ENCODE measurements at places on chromosomes 2 and 18. TPM values are rescaled to one million over a fixed set of nuclear protein-coding genes. Genes with fewer than 3 reads are reported as not detected.

The FBXO36 gene
- total RNA-seq = 2.5 TPM

The SLC4A3 gene
- total RNA-seq = 2.6 TPM

The RAX gene
- total RNA-seq = not detected

The RGPD3 gene
- 0.02 TPM for total RNA-seq

The CLEC4F gene
- total RNA-seq = not detected

The EVX2 gene
- total RNA-seq = not detected

The DLX2 gene
- total RNA-seq = 4.2 TPM

The ATP8B1 gene
- 39.5 TPM for total RNA-seq

The ARHGEF33 gene
- total RNA-seq = 0.02 TPM

The ZNF397 gene
- 6.7 TPM for total RNA-seq

The EPHA4 gene
- total RNA-seq = 5.7 TPM

The NCOA1 gene
- 12.3 TPM for total RNA-seq

The IL1RL1 gene
- total RNA-seq = not detected

The GBX2 gene
- total RNA-seq = 0.96 TPM

The SPATA3 gene
- total RNA-seq = not detected

The CRYBA2 gene
- total RNA-seq = not detected

The RBBP8 gene
- total RNA-seq = 67.0 TPM

The MSH6 gene
- total RNA-seq = 123 TPM

GRCh38 chr2:143526498-143526897 lies 397.3 kb downstream of the ARHGAP15 start:
- DNase-seq = no peak

DNA sequence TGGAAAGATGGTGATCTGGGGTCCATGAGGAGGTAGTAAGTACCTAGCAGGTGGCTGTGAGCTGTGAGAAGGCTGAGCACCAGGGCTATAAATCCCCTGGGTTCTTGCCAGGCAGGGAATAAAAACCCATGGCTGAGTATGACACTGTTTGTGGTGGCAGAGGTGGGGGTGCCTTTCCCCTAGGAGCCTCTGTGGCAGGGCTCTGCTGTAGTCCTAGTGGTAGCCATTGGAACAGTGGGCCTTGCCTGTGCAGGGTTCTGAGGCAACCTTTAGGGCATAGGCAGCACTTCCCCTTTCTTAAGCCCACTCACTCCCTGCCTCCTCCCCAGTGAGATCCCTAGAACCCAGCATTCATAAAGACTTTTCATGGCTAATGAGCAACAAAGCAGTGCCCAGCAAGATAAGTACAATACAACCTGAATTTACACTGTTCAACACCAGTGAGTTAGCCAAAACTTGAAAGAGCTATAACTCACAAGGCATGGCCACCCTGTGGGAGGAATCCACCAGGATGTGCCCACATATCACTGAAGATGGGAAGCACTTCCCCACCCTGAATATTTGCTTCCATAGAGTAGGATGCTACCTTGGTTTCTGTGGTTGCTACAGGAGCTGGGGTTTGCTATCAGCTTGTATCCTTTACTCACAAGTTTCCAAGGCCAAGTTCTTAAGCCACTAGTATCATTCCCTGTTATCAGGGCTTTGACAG lies 100.9 kb upstream of the NEUROD1 start:
- peak; percentile 78 for DNase-seq

DNA sequence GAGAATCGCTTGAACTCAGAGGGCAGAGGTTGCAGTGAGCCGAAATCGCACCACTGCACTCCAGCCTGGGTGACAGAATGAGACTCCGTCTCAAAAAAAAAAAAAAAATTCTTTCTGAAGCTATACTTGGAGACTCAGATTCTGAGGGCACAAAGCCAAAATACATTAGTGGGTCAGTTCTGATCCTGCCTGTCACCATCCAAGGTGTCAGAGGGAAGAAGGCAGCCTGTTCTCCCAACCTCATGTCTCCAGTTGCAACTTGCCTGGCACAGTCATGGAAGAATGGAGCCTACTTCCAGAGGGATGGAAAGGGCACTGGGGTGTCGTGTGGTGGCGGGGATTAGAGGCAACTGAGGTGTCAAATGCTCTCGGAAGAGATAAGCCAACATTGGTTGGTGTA lies 104.8 kb upstream of the GATA6 start:
- no peak for DNase-seq

- DNase-seq = no peak
These were observed 249.0 kb downstream of the DYSF start for GRCh38 chr2:71702071-71702970.

- peak; percentile 56 for DNase-seq
These were observed 77.0 kb downstream of the SMIM21 start for GRCh38 chr18:75350512-75350839.

GRCh38 chr18:58813105-58813504 lies 51.6 kb upstream of the ZNF532 start:
- no peak for DNase-seq

- DNase-seq = peak; percentile 52
These were observed at the start of gene DNMT3A for GRCh38 chr2:25341753-25342371. TSS of gene DNMT3A (minus strand) at chr2:25341925. CDS start at chr2:25313984, 27,941 bp downstream.

GRCh38 chr18:65750389-65751154 lies at the start of gene CDH7:
TSS of gene CDH7 (plus strand) at chr18:65751012. CDS start at chr18:65762843, 11,831 bp downstream.
- no peak for DNase-seq

DNA sequence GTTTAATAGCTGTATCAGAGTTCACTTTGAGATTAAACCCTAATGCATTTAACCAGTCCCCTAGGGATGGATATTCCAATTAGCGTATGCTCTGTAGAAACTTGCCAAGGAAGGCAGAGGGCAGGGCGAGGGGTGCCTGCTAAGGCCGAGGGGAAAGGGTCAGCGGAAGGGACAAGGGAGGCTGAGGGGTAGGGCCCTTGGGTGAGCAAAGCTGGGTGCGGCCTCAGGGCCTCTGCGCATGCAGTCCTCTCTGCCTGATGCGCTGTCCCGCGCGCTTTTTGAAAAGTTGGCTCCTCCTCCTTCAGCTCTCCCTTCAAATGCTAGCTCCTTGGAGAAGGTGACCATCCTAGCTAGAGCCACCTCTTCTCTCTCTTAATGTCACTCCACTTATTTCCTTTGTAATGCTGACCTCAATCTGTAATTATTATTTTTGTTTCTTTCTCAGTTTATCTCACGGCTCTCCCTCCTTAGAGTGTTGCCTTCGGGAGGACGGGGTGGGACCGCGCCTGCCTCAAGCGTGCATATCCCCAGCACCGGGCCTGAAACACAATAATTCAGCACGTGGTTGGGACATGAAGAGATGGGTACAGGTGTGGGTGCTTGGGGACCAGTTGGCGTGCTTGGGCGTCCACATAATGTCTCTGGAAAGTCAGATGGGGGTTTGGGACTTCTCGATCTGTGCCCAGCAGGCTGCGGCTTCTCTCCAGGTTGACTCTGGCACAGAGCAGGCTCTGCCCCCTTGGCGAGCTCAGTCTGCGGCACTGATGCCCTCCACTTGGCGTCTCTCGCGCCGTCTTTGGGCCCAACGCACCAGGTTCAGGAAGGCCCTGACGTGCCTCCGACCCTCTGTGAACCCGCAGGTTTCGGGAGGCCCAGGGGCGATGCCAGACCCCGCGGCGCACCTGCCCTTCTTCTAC lies 10.0 kb downstream of the ZAP70 start:
- DNase-seq = no peak

- no peak for DNase-seq
These were observed 44.5 kb upstream of the FOSL2 start for GRCh38 chr2:28348149-28348567.

DNA sequence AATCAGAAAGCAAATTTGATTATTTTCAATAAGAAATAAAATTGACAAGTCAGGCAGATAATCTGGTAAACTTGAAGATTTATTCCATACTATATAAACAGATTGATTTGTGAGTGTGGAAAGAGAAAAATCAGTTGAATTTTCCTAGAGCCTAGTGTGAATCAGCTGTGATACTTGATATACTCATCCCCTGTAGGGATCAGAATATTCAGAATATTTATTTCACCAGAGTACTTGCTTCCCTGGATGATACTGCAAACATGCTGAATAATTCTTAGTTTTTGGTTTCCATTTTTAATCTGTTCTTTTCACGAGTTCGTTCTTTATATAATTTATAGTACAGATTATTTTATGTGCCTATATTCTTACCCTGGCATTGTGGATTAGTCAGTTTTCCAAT lies 142.8 kb downstream of the GALNT3 start:
- no peak for DNase-seq

DNA sequence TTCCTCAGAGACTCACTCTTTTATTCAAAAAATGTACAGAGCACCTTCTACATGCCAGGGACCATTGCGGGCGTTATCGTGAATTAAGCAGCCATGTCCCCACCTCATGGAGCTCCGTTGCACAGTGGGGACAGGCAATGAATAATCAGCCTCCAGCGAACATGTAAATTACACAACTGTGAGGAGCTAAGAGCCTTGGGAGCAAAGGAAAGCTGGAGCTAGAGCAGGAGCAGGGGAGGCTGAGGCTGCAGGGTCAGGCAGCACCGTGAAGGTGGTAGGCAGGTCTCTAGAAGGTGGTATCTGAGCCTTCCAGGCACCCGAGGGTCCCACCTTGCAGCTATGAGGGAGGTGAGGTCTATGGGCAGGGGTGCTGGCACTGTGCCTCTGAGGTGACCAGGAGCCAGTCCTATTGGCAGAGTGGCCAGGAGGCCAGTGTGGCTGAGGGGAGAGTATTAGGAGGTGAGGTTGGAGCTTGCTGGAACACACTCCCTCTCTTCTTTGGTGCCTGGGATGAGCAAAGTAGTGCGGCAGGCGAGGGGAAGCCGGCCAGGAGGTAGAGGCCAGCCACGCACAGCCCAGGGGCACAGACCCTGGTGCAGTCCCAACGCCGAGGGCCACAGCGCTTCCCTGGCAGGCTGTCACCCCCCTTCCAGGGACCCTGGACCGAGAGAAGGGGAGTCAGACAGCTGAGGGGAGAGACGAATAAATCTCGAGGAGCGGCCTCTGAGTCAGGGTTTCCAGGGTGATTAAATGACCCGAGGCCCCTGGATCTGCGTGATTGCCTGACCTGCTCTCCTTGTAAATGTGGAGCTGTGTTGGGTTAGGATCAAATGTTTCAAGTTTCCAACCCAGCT lies 167.3 kb downstream of the SEPTIN10 start:
- DNase-seq = peak; percentile 75

DNA sequence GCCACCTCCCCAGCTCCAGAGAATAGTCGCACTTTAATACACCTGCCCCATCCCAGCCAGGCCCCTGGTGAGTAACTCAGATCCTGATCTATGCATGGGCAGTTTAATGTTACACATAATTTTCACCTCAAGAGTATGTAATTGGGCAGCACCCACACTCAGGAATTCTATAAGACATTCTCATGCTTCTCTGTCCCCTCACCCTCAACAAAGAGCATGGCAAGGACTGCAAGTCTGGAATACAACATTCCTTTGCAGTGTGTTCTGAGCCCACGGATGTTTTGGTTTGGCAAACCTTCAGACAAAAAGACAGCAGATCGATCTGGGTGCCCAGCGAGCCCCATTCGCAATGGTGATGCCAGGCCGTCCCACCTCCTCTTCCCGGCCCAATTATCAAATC lies 4.9 kb upstream of the SLC14A1 start:
- peak; percentile 13 for DNase-seq

DNA sequence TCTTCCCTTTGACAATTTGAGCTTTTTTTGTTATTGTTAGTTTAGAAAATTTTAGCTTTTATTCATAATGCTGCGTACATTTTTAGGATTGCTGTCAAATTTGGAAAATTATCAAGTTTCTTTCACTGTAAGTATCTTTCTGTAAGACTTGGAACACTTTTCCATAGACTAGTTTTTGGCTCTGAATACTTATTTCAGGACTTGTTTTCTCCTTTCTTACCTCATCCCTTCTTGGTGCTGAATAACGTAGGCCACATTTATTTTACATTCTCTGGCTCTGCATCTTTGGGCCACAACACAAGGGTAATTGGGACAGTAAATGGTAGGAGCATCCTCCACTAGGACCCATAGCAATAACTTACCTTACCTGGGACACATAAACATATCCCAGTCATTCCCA lies 85.1 kb downstream of the CCDC85A start:
- DNase-seq = no peak

GRCh38 chr2:217731805-217732204 lies 271.0 kb downstream of the TNS1 start:
- peak; percentile 65 for DNase-seq

GRCh38 chr2:3329491-3329890 lies 48.1 kb downstream of the EIPR1 start:
- no peak for DNase-seq

- DNase-seq = no peak
These were observed 13.6 kb upstream of the APCDD1 start for GRCh38 chr18:10440884-10441283.

DNA sequence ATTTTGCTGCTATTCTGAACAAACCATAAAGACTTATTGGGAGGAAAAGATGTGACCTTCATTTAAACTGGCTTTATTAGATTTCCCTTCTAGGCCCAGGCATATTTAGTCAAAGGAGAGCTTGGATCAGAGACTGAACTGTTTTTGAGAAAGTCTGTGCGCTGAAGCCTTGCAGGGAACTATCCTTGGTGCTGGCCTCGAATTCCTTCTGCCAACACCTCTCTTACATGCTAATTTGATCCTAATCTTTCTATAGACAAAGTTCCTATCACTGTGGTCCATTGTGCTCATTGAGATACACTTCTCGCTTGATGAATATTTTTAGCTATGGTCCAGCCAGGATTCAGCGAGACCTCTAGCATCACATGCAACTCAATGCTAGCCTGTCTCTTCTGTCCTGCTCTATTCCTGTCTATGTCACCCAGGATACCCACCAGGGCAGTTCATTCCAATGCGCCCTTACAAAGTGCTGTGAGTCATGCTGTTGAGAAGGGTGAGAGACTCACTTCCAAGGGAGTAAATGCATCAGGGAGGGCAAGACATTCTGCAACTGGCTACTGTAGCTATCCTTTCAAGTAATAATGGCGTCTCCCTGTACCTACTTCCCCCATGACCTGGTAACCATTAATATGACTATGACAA lies 356.7 kb upstream of the LYPD1 start:
- DNase-seq = peak; percentile 13

DNA sequence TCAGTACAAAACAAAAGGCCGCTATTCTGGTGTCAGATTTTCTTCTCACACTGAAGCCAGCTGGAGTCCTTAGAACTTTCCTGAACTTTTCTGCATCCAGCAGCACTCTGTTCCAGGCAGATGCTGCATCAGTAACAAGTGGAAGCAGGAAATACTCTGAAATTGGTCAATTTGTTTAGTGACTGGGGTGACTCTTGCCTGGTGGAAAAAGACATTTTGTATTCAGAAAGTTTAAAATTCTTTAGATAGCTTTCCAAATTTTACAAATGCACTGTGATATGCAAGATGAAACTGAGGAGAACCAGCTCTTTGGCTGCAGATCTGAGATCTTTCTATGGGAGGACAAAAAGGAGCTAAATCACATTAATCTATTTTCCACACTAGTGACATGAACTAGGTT lies 385.7 kb downstream of the NRXN1 start:
- no peak for DNase-seq

GRCh38 chr18:2680216-2680792 lies 24.8 kb downstream of the SMCHD1 start:
- no peak for DNase-seq

DNA sequence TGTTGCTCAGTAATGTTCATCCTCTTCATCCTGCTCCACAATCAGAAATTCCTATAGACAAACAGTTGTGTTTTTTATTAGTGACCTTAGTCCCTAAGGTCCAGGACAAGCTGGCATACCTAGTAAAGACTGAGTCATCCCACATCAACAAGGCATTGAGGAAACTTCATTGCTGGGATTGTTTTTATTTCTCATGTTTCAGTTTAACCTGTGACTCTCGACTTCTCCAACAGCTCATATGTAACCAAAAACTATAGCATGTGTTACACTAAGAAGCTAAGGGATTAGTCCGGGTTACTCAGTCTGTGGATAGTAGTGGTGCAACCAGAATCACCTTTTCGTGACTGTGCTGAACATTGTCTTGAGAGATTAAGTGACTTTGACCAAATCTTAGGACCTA lies 292.1 kb downstream of the RDH14 start:
- DNase-seq = peak; percentile 50

All from M059J (cell line).